NCI-H510A (cell line): ENCODE measurements at places on chromosomes 11 and 22.

DNA sequence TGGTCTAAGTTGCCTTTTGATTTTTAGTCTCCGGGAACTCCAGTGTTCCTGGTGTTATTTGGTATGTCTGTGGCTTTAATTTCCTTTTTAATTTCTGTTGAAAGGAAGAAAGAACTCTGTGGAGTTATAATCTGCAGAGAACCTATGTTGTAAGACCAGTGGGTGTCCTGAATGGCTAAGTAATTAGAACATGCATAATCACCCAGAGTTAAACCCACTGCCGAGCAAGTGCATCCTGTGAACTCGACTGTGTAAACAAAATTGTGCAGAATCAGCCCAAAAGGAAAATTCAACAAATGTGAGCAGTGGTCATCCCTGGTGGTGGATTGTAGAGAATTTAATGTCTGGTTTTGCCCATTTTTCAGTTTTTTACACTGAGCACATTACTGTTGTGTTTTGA, 162.5 kb downstream of the COMMD9 start:
- no peak for DNase-seq

GRCh38 chr22:39617970-39618757, 47.6 kb downstream of the CACNA1I start:
- DNase-seq = no peak

- DNase-seq = peak; percentile 17
These were observed 36.3 kb downstream of the PDE2A start for GRCh38 chr11:72637926-72638325.

GRCh38 chr22:17578136-17578754, 14.9 kb downstream of the SLC25A18 start:
- no peak for DNase-seq

GRCh38 chr22:49524362-49524761, 303.3 kb downstream of the BRD1 start:
- DNase-seq = no peak

DNA sequence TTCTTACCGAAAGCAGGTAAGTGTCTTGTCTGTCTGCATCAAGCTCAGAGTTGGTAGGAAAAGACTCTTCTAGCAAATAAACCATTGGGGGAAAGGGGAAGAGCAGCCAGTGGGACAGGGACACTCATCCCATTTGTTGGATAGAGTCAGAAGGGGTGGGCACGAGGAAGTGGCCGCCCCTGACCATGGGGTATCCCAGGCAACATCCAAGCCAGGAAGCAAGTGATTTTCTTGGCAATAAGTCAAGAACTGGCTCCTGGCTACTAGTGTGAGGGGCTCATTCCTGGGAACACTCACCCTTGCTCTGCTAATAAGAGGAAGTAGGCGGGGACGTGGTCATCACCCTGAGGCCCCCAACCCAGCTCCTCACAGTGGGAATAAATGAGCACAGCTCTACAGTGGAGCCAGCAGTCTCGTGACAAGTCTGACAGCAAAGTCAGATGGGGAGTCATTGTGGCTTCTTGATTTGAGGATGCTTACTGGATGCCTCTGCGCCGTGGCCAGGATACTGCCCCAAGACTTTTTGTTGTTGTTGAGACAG, 6.7 kb downstream of the SLC25A18 start:
- DNase-seq = no peak

DNA sequence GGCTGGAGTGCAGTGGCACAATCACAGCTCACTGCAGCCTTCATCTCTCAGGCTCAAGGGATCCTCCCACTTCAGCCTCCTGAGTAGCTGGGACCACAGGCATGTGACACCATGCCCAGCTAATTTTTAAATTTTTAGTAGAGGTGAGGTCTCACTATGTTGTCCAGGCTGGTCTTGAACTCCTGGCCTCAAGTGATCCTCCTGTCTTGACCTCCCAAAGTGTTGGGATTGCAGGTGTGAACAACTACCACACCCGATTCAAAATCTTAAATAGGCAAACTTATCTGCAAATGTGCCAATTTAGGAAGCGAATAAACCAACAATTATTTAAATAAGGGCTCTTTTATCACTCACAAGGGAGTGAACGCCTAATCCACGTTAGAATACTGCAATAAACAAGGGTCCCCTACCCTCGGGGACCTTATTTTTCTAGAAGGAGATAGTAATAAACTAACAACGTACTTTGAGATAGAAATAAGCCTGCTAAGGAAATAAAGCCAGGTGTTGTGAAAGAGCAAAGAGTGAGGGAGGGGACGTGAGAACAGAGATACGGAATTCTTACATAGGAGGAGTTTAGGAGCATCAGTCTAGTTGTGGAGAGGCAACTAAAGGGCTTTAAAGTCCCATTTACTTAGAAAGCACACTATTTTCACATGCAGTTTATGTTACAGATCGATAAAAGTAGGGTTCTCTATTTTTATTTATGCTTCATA, 3.0 kb upstream of the WEE1 start:
- DNase-seq = no peak

- no peak for DNase-seq
These were observed 372.1 kb downstream of the BRD1 start for GRCh38 chr22:49455595-49455994.

DNA sequence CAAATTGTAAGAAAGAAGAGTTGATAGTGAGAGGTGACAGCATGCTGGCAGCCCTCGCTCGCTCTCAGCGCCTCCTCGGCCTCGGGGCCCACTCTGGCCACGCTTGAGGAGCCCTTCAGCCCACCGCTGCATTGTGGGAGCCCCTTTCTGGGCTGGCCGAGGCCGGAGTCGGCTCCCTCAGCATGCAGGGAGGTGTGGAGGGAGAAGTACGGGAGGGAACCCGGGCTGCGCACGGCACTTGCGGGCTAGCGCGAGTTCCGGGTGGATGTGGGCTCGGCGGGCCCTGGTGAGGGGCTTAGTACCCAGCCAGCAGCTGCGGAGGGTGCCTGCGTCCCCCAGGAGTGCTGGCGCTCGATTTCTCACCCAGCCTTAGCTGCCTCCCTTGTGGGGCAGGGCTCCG, 539.7 kb upstream of the CCDC179 start:
- no peak for DNase-seq

DNA sequence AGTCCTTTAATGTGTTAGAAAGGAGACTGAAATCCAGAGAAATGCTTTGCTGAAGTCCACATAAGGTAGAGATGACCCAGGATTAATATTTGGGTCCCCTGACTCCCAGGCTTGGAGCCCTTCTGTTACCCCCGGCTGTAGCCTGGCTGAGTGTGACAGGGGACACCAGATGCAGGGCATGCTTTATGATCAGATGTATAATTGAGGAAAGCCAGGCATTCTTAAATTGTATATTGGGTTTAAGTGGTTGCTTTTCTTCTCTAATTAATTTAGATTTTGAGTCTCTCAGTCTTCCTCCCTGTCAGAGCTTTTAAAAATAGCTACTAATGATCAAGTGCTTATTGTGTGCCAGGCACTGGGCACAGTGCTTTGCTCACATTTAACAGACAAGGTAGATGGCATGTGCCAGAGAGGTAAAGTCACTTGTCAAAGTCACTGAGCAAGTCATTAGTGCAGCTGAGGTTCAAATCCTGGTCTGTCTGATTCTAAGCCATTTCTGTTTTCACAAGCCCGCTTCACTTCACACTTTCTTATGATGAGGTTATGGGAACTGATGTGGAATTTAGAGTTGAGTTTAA, 7.9 kb downstream of the ZNRF3 start:
- no peak for DNase-seq

DNA sequence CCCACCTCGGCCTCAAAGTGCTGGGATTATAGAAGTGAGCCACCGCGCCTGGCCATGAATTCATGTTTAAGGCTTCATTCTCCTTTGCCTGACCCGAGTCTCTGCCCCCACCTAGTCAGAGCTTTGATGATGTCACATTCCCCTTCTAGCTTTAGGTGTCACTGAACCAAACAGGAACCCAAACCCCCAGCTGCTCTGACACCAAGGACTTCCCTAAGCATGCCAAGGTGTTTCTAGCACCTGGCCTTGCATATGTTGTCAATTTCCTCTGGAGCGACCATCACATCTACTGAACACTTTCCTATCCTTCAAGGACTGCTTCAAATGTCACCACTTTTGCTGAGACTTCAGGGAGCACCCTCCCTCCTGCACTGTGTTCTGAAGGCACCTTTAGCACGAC, 2.3 kb downstream of the F2 start:
- DNase-seq = no peak

- no peak for DNase-seq
These were observed 4.9 kb upstream of the TTLL12 start for GRCh38 chr22:43191831-43192230.

GRCh38 chr11:61628662-61628970, 47.7 kb upstream of the SYT7 start:
- no peak for DNase-seq

GRCh38 chr11:44835938-44836337, 109.2 kb downstream of the TSPAN18 start:
- no peak for DNase-seq

DNA sequence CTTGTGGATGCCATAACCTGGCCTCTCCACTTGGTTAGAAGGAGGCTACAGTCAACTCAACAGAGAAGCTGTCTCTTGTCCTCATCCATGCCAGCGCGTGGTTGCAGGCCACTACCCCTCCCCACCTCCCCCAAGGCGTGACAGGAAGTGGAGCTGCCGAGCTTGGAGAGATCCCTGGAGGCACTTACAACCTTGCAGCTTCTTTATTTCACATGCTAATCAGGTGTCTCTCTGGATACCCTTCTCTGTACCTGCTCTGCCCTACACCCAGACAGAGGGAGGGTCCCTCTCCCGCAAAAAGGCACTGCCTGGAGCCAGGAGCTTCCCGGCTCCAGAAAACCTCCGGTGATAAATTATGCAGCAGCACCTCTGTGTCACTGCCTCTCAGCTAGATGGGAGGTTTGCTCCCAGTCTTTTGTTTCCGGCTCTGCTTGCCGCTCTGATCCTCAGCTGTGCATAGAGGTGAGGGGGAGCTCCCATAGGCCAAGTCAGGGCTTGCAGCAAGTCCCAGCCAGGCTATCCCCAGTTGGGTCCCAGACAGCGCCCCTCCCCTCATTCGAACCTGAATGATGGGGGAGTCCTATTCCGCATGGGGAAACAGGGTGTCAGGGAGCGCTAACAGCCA, 5.7 kb downstream of the LRP4 start:
- no peak for DNase-seq

DNA sequence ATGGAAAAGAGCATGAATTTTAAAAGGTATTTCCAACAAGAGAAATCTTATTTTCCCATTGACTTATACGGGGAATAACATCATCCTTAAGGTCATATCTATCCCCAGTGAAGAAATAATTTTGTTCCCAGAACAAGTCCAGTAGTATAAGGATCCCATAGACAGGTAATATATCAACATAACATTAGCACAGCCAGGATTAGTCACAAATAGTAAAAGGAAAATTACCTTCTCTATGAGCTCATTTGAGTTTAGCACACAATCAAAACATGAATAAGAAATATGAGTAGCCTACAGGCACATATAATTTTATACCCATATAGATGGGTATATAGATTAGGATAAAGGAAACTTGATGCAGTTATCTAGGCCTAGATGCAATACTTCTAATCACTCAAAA, 2.8 kb upstream of the OR52K1 start:
- DNase-seq = no peak

GRCh38 chr11:92383430-92383829, 158.8 kb downstream of the FAT3 start:
- no peak for DNase-seq

DNA sequence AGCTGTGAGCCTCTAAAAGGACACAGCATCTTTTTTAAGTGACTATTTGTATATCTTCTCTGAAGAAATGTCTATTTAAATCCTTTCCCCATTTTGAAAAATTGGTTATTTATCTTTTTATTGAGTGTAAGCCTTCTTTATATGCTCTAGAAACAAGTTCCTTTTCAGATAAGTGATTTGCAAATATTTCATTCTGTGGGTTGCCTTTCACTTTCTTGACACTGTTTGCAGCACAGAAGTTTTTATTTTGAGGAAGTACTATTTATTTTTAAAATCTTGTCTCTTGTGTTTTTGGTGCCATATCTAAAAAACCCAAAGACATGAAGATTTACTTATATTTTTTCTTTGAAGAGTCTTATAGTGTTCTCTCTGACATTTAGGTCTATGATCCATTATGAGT, 40.1 kb upstream of the LYVE1 start:
- DNase-seq = no peak

GRCh38 chr22:20115691-20116375, at the start of gene RANBP1:
TSS of gene RANBP1 (plus strand) at chr22:20116104. CDS start at chr22:20116185, 81 bp downstream.
- DNase-seq = no peak

- no peak for DNase-seq
These were observed 950 bp upstream of the LAYN start for GRCh38 chr11:111539426-111540113.

DNA sequence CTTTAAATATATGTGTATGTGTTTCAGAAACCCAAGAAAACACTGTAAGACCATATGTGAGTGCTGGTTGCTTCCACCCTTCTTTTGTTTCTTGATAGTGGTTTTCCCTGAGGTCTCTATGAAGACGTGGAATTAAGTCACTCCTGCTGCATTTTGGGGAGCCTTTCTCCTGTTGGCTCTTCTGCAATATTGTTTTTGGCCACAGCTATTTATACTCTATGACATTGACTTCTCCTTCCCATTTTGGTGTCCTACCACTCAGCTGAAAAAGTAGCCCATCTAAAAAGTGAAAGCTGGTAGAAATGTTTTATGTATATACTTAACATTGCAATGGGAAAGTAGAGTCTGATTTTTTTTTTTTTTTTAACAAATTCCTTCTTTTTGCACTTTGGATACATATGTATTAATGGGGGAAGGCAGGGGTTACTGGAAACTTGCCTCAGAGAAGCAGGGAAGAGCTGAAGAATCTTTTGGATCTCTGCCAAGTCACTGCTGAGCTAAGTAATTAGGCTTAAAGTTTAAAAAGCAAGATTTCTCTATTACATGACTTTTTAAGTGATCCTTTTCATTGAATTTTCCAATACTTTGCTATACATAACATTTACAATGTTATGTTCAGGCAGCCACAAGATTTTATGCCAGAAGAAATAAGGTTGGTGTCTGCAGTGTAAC, 1.8 kb downstream of the TTC17 start:
- DNase-seq = no peak

- no peak for DNase-seq
These were observed 98.2 kb upstream of the PRR5 start for GRCh38 chr22:44603767-44604166.

GRCh38 chr22:32204856-32205722, at the start of gene RFPL2:
TSS of gene RFPL2 (minus strand) at chr22:32205073. CDS start at chr22:32202451, 2,622 bp downstream.
- peak; percentile 87 for DNase-seq

DNA sequence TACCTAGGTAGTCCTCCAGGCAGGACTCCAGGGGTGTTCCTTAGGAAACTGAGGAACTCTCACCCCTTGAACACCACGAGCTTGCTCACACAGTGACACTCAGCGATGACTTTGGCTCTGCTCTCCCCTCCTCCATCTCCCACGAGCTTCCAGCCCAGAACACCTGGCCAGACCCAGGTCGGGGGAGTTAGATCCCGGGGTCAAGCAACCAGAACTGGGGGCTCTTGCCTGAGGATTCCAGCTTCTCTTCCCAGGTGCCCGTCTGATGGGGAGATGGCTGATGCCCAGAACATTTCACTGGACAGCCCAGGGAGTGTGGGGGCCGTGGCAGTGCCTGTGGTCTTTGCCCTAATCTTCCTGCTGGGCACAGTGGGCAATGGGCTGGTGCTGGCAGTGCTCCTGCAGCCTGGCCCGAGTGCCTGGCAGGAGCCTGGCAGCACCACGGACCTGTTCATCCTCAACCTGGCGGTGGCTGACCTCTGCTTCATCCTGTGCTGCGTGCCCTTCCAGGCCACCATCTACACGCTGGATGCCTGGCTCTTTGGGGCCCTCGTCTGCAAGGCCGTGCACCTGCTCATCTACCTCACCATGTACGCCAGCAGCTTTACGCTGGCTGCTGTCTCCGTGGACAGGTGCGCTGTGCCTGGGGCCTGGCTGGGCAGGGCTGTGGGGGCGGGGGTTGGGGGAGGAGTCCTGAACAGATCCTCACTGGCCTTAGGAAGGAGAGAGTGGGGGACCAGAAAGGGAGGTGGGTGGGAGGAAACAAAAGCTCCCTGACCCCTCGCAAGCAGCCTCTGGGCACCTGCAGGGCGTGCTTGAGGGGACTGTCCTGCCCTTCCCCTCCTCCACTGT, at the start of gene GALR3:
TSS of gene GALR3 (plus strand) at position 249 of the 852 bp plus-strand sequence. CDS start at position 274, 25 bp downstream.
- DNase-seq = peak; percentile 73
